ENCODE measurements at places on chromosomes 1 and 21.

DNA sequence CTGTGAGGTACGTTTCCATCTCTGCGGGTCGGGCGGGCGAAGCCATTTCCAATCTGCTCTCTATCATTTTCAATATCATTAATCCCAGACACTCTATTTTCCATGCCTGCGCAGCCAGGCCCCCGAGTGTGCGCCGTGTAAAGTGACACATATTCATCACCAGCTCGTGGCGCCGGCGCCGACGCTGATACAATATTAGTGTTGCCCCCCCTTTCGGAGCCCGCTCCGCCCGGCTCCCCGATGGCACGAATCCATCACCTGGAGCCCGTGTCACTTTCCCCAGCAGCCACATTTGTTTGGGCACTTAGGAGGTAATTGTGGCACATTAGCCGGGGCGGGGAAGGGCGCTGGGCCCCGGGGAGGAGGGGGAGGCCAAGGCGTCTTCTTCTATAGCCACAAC is 33.7 kb upstream of the DMBX1 start:
- no peak for DNase-seq

DNA sequence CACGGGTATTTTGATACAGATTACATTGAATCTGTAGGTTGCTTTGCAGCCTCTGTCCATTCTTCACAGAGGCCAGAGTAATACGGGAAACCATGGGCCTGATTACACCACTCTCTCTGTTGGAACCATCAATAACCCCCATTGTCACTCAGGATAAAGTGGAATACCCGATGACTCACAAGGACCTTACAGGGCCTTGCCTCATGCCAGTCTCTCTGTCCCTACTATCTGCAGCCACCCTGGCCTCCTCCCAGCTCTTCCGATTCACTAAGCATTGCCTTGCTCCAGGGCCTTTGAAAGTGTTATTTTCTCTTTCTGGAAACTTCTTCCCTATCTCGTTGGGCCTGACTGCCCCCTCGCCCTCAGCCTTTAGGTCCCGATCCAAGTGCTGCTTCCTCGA is 61.7 kb downstream of the HMGB4 start:
- no peak for DNase-seq

DNA sequence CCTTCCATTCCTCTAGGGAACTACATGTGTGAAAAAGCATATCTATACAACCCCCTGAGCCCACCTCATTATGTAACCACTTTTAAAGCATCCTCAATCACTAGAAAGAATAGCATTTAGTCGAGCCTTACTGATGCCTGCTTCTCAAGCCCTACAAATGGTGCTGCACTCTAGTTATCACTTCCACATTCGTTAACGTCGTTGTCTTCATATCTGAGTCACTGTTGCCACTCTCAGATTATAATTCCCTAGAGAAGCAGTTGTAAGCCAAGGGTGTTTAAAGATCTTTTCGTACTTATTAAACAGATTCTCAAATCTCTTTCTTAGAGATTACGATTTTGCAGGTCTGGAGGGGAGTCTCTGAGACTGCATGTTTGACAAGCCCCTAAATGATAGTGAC is 16.5 kb downstream of the ATP1B1 start:
- no peak for DNase-seq

DNA sequence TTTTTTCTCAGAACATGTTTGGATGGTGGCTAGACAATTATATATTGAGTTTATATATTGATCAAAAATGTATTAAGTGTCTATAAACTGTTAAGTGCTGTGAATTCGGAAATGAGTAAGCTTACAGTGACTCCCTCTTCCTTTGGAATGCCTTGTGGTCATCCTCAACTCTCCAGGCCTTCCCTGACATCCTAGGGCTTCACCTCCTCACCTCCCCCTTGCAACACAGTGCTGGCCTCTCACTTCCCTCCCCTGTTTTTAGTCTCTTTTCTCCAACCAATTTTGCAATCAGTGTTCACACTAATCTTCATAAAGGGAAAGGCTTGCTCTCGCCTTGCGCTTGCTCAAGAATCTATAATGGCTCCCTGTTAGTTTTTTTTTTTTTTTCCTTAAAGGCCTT is 95.1 kb upstream of the C1orf21 start:
- no peak for DNase-seq

DNA sequence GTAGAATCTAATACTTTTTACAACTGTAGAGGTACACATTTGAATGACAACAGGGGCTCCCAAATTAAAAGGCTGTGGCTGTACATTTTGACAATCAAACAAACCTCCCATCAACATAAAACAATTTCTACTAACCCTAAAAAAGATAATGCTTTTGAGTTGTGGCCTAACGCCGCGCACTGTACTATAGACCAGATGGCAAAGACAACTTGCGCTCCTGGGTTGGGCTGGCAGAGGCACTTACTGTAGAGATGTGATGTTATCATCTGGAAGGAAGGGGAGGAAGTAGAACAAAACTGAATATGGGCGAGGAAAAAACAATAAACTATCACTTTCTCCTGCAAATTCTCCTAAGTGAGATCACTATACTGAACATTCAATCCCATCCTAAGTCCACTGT is 26.1 kb downstream of the SPRTN start:
- DNase-seq: no peak

Measured in glomerular endothelial cell (primary cell).